ENCODE measurements at places on chromosomes 13 and 19.
A peak's percentile ranks its signal among the peaks of the same experiment; 100 is the strongest.

GRCh38 chr13:73913751-73914518, 220.3 kb downstream of the KLF12 start:
- no peak for DNase-seq

- DNase-seq, result no peak
Observed at GRCh38 chr13:25827831-25828465, 223.9 kb downstream of the SHISA2 start.

GRCh38 chr19:53885036-53885435, 3.0 kb downstream of the PRKCG start:
- no peak for DNase-seq

DNA sequence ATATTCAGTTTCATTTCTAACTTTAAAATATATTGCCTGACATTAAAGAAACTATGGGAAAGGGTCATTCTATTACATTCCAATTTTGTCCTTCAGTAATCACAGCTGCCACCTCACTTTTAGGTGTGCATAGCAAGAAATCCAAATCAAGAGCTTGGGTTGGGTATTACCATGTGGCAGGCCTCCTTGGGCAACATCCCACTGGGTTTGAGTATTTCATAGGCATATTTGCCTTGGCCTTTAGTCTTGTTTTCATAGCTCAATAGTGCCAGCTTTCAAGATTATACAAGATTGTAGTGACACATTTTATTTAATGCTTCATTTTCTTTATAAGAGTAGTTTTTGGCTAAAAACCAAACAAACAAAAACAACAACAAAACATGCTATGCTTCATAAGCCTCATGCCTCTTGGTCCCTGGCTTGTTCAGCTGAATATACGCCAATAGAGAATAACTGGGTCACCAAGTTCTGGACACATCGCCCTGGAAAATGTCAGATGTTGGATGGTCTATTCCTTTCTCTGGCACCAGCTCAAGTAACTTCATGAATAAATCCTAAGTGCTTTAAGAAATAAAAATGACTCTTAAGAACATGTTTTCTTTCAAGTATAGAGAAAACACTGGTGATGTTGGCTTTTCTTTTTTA, 167.4 kb upstream of the STARD13 start:
- no peak for DNase-seq

- DNase-seq, result no peak
Observed at GRCh38 chr13:27353166-27353583, 71.2 kb upstream of the GTF3A start.

DNA sequence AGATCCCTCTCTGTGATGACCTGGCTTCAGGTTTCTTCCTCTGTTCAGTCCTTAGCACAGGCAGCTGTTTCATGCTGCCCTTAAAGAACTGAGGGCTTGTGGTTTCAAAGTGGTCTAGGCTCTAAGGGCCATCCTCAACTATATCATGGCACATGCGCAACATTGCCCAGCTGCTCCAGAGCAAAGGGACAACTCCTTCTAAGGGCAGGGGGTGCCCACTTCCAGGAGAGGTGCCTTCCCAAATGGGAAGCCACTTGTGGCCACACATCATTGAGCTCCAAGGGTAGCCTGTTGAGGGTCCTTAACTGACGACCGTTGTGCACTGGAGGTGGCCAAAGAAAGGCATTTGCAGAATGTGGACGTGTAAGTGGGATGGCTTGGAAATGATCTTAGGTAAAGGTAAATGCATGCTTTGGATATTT, 7.3 kb downstream of the GPR183 start:
- DNase-seq, result no peak

DNA sequence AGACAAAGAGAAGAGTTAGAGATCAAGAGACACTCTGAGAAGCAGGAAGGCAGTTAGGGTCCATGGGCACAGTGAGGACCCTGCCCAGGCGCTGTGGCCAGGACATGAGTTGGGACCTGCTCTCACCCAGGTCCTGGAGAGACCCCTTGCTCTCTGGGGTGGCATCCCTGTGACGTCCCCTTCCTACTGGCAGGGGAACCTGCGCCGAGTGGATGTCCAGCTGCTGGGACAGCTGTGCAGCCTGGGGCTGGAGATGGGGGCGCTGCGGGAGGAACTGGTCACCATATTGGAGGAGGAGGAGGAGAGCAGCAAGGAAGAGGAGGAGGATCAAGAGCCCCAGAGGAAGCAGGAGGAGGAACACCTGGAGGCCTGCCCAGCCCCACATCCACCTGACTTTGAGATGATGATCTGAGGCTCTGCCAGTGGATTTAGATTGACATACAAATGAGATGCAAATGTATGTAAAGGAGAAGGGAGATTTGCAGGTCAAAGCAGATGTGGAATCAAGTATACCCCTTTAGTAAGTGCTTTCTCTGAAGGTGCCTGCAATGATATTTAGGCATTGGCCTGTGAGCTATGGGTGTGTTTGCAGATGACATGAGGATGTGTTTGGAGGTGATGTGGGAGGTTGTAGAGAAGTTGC, 978 bp downstream of the ERICH4 start:
- no peak for DNase-seq

DNA sequence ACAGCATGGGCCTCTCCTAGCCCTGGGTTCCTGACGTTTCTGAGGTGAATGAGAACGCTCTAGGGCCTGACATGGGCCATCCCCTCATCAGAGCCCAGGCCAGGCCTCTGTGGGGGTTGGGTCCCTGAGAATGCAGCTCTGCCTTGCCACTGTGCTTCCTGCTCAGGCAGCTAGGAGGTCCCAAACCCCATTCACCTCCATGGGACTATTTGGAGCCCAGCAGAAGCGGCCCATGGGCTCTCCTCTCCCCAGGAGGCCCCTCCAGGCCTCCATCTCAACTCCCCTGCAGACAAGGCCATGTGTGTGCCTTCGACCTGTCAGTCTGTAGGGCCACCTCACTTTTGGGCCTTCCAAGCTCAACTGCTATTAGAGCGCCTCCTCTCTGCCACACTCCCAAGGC, 36.9 kb downstream of the ELL start:
- no peak for DNase-seq

- peak; percentile 72 for DNase-seq
Observed at GRCh38 chr19:1725100-1726064, 27.9 kb upstream of the ONECUT3 start.

DNA sequence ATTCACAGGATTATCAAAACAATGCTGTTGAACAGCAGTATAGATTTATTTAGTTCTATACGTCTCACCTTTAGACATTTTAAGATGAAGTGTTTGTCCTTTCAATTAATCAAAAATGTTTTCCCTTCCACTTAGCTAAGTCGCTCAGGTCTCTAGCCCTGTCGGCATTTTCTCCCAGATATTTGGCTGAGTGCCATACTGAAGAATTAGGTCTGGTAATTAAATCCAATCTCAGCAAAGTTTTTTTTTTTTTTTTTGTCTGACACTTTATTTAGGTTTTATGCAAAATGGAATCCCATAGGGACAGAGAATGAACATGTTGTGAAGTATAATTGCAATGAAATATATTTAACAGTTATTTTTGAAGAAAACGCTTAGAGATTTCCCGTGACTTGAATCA, 44.1 kb downstream of the RFC3 start:
- DNase-seq, result no peak

- no peak for DNase-seq
Observed at GRCh38 chr13:58474581-58474980, 843.0 kb downstream of the PCDH17 start.

GRCh38 chr13:91014696-91015095, 332.8 kb upstream of the MIR17HG start:
- DNase-seq, result no peak

GRCh38 chr19:14567079-14567478, 4.8 kb downstream of the NDUFB7 start:
- DNase-seq, result no peak

DNA sequence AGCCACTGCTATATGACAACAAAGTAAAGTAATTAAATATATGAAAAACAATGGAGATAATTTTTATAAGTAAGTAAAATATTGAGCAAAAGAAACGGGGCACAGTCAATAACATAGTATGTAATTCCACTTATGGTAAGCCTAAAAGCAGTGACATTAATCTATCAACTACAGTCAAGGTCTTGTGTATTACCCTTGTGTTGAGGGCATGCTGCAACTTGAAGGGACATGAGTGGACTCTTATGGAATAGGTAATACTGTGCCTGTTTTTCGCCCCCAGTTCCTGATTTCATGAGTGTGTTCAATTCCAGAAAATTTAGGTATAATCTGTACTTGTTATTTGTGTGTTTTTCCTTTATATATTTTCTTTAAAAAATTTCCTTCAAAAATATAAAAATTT, 201.3 kb upstream of the SLITRK6 start:
- no peak for DNase-seq

DNA sequence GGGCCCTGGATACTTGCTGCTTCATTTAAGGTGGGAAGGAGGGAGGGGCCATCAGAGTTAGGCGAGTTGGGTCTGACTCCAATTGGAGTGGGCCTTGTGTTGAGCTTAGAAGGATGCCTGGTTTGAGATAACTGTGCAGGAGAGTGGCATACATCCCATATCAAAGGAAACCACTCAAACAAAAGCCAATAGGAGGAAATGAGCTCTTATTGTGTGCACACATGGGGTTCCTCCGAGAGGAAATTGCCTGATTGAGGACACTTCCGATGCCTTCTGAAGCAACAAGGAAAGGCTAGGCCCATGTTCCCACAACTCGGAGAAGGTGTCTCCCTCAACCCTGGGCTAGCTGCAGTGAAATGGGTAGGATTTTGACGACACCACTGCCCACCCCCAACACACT, 19.6 kb downstream of the MBNL2 start:
- no peak for DNase-seq

- DNase-seq, result no peak
Observed at GRCh38 chr13:106003651-106004050, 531.8 kb downstream of the EFNB2 start.

- no peak for DNase-seq
Observed at GRCh38 chr19:5005096-5005495, 36.2 kb downstream of the KDM4B start.

DNA sequence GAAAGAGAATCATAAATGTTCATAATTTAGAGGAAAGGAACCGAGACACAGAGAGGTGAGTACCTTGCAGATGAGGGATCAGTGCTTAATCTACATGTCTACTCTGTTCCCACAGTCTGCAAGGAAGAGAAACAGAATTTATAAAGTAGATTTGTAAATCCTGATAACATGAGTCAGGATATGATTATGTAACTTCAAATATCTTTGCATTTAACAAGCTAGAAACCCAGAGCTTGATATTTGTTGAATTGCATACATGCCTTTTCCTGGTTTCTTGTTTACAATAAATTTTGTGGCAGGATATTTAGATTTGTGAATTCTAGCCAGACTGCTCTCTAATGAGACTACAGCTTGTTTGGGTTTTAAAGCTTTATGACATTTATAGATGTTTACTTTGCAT, 219.2 kb downstream of the ENOX1 start:
- DNase-seq, result no peak

- DNase-seq, result peak; percentile 78
Observed at GRCh38 chr19:925526-926322, at the start of gene ARID3A. TSS of gene ARID3A (plus strand) at chr19:926035. CDS start at chr19:929529, 3,494 bp downstream.

- no peak for DNase-seq
Observed at GRCh38 chr13:30753030-30753616, 17.8 kb downstream of the ALOX5AP start.

DNA sequence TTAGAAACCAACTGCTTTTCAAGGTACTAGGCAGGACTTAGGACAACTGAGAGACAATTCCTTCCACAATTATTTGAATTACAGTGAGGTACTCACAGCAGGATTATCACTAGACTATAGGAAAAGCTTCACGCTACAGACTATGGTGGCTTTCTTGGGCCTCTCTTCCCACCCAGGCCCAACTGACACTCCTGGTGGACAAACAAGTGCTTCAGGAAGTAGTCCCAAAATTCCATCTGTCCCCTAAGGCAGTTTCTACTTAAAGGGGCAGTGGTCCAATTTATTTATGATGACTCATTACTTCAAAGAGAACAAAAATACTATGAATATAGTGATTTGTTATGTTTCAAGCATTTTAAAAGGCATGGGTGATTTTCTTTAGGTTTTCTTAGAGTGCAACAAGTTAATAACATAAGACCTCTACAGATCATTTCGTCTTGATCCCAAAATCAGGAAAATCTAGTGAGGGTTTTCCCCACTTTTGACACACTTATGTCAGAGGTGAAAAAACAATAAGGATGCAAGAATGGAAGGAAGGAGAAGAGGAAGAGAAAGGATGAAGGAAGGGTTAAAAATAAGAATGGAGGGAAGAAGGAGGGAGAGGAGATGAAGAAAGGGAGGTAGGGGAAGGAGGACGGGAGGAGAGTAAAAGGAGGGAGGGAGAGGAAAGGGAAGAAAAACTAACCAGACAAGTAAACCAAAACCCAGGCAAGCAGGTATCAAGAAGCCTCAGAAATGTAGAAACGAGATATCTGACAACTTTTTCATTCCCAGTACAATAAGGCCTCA, 100.7 kb downstream of the SERP2 start:
- DNase-seq, result no peak

GRCh38 chr19:2578901-2579677, 103.2 kb downstream of the GADD45B start:
- peak; percentile 83 for DNase-seq

DNA sequence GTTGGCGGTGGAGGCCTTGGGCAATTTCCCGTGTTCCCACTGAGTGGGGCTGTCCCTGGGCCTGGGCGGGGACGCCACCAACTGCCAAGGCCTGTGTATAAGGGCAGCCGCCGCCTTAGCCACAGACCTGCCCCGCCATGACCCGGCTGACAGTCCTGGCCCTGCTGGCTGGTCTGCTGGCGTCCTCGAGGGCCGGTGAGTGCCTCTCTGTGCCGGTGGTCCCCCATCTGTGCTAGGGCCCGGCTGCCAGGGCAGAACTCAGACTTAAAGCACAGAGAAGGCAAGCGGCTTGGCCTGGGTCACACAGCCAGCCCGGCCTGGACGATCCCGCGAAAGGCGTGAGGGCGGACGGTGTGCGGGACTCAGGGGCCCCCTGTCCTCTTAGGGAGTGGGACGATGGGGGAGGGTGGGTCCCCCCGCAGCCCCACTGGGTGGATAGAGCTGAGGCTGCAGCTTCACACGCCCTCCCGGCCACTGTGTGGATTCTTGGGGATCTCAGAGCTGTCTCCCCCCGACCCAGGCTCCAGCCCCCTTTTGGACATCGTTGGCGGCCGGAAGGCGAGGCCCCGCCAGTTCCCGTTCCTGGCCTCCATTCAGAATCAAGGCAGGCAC, at the start of gene AZU1:
Gene AZU1 (plus strand): TSS at position 128 of the 612 bp plus-strand sequence. CDS start 10 bp downstream, at position 138.
- no peak for DNase-seq

- no peak for DNase-seq
Observed at GRCh38 chr13:94459116-94459515, 20.4 kb downstream of the DCT start.

DNA sequence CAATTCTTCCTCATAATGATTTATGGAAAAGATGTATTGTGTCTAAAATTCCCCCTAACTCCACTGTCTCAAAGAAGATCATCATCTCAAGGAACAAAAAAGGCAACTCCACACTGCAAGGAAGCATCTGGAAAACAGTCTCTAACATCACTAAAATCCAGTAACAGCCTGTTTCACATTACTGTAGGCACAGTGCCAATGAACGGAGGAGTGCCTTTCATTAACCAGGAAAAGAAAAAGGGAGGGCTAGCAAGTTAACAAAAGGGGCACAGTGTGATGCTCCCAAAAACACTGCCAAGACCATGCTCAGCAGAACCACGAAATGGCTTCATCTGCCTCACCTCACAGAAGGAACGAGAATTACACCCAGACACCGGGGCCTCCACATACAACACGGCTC, 8.5 kb downstream of the TMTC4 start:
- DNase-seq, result no peak

All from neural crest cell (in vitro differentiated cells).